Uterus (tissue), 4 donors: ENCODE measurements at places on chromosomes 3 and 15. TPM values are rescaled to one million over a fixed set of nuclear protein-coding genes. Genes with fewer than 3 reads are reported as not detected.

Gene CKMT1A
- total RNA-seq, result not detected

- DNase-seq, result no peak
Observed at GRCh38 chr15:52161406-52161966, 29.7 kb downstream of the GNB5 start.

Gene EOMES
- 0.62 TPM for total RNA-seq

DNA sequence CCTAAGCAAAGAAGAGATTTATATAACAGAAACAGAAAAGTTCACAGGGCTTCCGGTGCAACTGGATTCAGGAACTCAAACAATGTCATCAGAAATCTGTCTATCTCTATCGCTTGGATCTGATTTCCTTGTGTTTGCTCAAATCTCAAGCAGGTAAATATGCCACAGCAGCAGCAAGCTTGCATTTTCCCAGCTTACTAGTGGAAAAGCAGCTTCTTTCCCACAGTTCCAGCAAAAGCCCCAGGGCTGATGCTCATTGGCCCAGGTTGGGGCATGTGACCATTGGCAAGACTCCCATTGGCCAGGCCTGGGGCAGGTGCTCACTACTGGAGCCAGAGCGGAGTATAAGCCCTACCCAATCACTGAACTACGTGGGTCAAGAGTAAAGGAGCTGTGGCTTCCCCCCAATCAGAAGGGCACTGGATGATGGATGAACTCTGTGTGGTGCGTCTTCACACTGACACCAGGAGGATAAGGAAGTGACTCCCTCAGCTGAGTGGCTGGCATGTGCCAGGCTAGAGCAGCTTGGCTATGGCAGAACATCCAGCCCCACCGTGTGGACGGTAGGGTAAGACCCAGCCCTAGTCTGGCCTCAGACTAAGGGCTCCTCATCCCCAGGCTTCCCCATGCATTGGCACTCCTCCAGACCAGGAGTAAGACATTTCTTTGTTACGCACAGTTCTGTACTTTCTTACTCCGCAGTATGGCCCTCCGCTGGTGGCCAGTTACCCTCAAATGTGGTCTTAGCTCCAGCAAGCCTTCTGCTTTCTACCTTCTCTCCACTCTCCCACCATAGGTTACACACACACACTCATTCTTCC lies 13.1 kb upstream of the VIPR1 start:
- no peak for DNase-seq

Gene UTS2B
- 0.76 TPM for total RNA-seq
